ENCODE measurements at places on chromosomes 12 and 14. TPM values are rescaled to one million over a fixed set of nuclear protein-coding genes. Genes with fewer than 3 reads are reported as not detected.

Gene CCDC175
- not detected for total RNA-seq

Gene IL31
- total RNA-seq, result not detected

Gene NFE2
- not detected for total RNA-seq

Gene RARG
- total RNA-seq, result 24.7 TPM

Gene CCDC184
- not detected for total RNA-seq

Gene KCNC2
- not detected for total RNA-seq
